ENCODE measurements at places on chromosomes 7 and 10.

DNA sequence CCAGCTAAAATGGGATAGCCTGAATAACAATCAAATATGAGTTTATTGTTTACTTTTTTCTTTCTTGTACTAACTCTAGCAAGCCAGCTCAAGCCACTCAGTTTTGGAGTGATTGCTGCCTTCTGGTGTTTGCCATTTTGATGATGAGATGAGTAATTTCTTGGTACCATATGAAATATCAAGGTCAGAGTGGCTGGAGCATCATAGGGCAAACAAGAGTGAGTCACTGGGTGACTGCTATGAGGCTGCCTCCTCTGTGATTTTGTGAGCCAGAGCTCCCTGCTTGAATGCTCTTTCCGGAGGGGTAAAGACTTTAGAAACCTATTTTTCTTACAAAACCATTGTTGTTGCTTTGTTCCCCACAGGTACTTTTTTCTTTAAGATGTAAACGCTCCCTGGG, 295.6 kb downstream of the PRKG1 start:
- no peak for DNase-seq

DNA sequence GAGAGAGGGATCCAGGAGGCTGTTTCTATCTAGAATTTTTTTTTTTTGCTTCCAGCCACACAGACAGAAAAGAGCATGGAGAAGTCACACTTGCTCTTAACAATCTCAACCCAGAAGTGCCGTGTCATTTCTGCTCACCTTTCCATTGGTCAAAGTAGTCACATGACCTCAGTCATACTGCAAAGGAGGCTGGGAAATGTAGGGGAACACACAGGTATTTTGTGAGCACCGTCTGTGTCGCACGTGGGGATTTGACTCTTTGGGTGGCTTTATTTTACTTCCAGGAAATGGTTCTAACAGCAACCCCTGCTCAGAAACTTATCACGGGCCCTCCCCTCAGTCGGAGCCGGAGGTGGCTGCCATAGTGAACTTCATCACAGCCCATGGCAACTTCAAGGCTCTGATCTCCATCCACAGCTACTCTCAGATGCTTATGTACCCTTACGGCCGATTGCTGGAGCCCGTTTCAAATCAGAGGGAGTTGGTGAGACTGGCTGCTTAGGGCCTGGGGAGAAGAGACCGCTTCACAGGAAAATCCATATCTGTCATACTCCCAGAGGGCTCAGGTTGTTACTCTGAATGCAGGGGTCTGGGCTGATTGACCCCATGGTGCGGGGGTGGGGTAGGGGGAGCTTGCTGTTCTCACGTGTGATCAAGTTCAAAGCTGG, 13.1 kb upstream of the CPA1 start:
- no peak for DNase-seq

- no peak for DNase-seq
These were observed 165.4 kb downstream of the BMPER start for GRCh38 chr7:34070511-34071323.

GRCh38 chr10:123149162-123149567, 1.2 kb downstream of the HMX2 start:
- DNase-seq: no peak

DNA sequence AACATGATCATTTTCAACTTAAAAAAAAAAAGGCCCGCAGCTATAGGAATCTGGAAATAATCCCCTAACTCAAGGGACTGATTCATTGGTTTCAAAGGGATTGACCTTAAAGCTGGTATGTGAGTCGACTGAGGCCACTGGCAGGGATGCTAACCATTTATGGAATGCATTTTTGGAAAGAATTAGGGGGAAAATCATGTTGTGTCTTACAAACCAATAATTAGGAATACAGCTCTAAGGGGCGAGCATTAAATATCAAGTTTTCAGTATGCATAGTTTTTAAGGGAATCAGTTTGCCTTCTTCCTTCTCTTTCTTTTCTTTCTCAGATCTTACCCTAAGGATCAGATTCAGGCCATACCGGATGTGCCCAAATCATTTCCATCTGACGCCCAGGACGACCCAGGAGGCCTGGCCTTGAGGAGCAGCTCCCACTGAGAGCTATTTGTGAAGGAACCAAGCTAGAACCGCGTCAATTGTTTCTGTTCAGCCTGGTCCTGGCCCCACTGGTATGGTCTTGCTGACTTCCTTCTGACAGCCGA, 48.7 kb downstream of the BPGM start:
- DNase-seq: peak; percentile 76

GRCh38 chr10:7419998-7420397, 9.2 kb upstream of the SFMBT2 start:
- no peak for DNase-seq

DNA sequence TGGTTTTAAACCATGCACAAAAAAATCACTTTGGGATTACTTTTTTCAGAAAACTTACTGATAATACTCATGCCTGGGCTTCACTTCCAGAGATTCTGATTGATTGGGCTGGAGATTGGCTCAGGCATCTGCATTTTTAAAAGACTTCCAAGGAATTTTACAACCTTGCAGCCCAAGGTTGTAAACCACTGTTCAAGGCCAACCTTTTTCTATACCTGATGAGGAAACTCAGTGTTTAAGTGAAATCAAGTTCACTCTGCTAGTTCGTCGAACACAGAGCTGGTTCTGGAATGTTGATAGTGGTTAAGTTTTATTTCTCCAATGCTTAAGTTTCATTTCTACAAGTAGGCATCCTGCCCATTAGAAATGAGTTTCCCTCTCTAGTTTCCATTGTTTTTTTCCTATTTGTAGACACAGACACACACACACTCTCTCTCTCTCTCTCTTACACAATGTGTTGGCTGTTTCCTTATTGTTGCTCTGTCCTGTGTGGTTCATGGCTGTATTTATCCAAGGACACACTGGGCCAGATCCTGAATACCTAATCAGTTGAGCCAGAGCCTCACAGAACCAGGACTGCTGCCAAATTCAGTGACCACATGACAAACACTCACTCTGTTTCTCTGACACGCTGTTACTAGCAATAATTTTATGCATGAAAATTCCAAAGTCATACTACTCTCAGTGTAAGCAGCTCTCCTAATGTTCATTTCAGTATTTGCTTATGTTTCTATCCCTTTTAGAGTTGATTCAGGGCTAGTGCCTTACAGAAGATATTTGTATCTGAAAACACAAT, 3.7 kb upstream of the IFIT1B start:
- peak; percentile 91 for DNase-seq

DNA sequence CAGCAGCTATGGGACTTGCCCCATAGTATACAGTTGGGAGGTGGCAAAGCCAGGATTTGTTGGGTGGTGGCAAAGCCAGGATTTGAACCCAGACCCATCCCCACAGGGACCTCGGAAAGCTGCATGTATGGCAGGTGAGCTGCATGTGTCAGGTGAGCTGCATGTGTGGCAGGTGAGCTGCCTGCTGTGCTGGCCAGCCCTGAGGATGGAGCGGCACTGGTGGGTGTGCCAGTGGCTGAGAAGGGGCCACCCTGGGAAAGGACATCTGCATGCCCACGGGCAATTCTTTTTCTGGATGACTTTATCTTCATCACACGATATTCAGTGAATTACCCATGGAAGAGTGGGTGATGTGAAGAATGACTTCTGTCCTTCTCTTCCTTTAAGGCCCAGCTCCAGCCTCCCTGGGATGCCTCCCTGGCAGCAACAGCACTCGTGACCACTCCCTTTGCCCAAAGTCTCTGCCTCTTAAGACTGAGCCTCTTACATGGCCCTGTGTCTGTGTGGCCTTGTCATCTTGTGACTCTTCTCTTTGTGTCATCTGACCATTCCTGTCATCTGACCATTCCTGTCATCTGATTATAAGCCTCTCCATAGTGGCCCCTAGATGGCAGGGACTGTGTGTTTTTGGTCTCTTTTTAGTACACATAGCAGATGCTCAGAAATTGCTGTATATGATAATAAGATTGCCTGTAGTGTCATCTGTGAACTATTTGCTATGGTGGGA, 25.0 kb downstream of the CLEC2L start:
- no peak for DNase-seq

DNA sequence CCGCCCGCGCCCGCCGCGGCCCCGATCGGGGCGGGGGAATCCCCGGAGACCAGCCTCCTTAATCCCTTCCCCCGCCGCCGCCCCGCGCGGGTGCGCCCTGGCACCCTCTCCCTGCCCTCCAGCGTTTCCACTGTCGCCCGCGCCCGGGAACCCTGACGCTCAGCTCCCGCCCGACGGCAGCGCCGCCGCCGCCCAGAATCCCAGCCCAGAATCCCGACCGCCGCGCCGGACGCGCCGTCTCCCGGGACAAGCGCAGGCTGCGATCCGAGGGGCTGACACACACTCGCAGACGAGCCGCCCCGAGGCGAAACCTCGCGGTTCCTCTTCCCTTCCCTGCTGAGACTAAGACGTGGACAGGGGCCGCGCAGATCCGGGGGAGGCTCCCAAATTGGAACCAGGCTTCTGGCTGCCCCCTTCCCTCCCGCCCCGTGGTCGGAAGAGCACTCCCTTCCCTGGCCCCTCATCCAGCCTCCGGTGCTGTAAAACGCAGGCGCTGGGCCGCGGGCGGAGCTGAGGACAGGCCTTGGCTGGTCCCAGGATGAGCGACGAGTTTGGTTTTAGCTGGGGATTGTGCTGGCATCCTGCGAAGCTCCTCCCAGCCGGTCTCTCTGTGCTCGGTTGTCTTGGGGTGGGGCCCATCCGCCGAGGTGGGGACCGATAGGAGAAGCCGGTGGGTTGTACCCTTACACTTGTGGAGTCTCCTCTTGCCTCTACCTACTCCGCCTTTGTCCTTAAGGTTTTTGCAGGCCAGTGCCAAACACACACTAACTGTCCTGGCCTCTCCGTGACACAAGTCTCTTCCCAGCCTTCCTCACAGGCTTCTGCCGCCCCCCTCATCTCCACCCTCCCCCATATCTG, 1.1 kb downstream of the MARVELD1 start:
- DNase-seq: no peak

- no peak for DNase-seq
These were observed 50.3 kb downstream of the MAD1L1 start for GRCh38 chr7:2182461-2182860.

- no peak for DNase-seq
These were observed 64.9 kb downstream of the LCOR start for GRCh38 chr10:96896884-96897589.

DNA sequence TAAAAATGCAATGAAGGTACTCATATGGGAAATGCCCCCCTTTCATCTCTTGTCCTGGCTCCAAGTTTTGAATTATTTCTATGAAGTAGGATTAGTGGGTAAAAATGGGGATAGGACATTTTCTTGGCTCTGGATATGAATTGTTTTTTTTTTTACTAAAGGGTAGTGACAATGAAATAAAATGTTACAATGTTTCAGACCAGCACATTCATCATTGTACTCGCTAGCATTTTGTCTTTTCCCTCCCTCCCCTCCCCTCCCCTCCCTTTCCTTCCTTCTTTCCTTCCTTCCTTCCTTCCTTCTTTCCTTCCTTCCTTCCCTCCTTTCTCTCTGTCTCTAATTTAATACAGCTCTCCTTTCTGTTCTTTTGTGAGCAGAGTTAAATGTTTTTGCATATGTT, 64.4 kb downstream of the CDK1 start:
- no peak for DNase-seq

DNA sequence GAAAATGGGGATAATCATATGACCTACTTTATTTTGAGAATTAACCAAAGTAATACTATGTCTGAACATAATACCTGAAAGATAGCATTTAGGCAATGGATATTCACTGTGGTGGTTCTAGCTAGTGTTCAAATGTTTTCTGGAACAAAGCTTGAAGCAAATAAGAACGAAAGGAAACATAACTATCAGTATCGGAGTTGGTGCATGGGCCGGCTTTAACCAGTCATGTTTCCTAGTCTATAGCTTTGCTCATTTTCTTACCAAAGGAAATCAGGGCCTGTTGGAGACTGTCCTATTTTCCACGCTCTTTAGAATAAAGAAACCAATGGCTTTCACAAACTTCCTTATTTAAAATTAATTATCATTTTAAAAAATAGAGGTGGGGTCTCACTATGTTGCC, 8.9 kb downstream of the IL2RA start:
- DNase-seq: no peak

GRCh38 chr7:94053532-94053931, 49.4 kb upstream of the BET1 start:
- DNase-seq: no peak

- no peak for DNase-seq
These were observed 117.6 kb downstream of the GALNT11 start for GRCh38 chr7:152142976-152143595.

- DNase-seq: no peak
These were observed 132.1 kb downstream of the SMURF1 start for GRCh38 chr7:99011706-99012404.

DNA sequence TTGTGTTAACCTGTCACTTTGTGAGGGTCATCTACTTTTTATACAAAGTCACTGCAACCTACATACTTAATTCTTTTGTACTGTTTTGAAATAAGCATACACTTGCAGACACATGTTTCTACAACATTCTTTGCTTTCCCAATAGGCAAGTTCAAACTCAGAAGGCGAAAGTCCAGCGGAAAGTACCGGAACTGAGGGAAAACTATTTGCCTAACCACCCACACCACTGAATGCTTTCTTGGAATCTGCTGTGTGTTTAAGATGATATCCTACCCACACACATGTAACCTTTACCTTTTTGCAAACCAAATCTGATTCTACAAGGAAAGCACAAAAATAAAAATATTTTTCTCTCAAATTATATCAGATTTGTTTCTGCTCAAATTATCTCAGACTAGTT, 139.4 kb upstream of the AGR3 start:
- DNase-seq: no peak

DNA sequence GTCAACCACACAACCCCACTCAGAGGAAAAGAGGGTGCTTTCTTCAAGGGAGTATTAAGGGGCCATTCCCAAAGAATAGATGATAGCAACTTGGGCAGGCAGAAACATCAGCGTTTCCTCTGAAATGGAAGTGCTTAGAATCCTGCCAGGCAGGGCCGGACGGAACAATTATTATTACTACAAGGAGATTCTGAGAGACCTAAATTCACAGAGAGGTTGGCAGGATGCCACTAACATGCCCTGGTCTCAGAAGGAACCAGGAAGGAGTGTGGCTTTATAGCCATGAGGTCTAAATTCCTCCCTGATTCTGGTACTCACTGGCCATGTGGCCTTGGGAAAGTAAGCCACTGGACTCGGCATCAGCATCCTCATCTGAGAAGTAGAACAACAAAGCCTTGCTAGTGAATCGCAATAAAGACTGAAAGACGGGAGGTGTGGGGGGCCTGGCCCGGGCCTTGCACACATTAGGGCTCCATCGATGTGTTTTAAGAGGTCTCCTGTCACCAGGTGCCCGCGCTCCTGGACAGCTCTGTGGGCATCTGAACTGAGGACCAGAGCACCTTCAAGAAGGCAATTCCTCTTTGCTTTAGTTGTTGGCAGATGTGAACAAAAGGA, 131.5 kb downstream of the OAT start:
- DNase-seq: no peak

- no peak for DNase-seq
These were observed 457.3 kb downstream of the ETV1 start for GRCh38 chr7:13532028-13532753.

DNA sequence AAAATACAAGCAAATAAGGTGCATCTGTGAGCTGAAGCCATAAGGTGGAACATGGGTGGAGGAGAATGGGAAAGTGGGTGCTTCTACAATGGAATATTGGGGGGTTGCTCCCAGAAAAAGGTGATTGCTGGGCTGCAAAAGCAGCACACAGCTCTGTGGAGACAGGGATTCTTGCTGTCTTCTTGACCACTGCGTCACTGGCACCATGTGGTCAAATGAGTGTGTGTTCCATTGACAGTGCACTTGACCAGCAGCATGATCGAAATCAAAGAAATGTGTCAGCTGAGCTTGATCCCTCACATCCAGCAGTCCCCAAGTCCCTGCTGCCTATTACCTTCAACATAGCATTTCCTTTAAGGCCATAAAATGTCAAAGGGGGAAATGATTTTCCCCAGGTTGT, 56.2 kb downstream of the GPR26 start:
- no peak for DNase-seq

- DNase-seq: no peak
These were observed 6.8 kb downstream of the ORAI2 start for GRCh38 chr7:102439963-102440795.
